ENCODE measurements at places on chromosomes 16 and 17. TPM values are rescaled to one million over a fixed set of nuclear protein-coding genes. Genes with fewer than 3 reads are reported as not detected.
A peak's percentile ranks its signal among the peaks of the same experiment; 100 is the strongest.

The GPR179 gene
- total RNA-seq = 0.05 TPM

The CCL16 gene
- total RNA-seq = not detected

The CDH1 gene
- 783 TPM for total RNA-seq

The USP36 gene
- 103 TPM for total RNA-seq

The TM4SF5 gene
- total RNA-seq = 9.9 TPM

DNA sequence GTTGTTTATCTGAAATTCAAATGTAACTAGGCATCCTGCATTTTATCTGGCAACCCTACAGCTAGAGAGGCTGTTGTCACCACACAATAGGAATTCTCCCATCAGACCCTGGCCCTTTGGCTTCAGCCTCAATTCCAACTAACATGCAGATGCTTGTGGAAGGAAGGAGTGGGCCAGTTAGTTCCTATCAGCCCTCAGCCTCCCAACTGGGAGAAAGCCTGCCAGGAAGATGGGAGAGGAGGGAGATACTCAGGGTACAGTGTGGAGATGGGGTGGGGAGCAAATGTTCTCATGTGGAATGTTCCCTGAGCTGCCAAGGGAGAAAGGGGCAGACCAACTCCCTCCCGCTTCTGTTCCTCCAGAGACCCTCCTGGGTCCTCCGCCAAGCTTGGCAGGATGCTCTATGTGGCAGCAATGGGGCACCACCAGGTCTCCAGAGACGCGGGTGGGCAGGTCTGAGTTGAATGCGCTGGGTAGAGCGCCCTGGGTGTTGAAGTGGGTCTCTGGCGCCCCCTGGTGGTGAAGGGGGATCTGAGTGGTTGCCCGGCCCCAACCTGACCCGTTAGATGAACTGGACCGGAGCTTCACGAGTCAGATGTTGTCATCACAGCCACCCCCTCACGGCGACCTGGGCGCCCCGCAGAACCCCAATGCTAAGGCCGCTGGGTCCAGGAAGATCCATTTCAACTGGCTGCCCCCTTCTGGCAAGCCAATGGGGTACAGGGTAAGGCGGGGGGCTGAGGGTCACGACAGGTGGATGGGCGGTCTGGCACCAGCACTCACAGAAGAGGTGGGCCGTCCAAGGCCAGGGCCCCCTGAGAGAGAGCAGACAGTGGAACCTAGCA is 15.2 kb downstream of the GALK1 start:
- DNase-seq = peak; percentile 88

GRCh38 chr17:63496663-63497400 is 20.0 kb downstream of the ACE start:
- DNase-seq = no peak

GRCh38 chr17:72749119-72749572 is 343.3 kb downstream of the SLC39A11 start:
- DNase-seq = peak; percentile 16

GRCh38 chr16:4676831-4677230 is 16.5 kb upstream of the NUDT16L1 start:
- DNase-seq = no peak

DNA sequence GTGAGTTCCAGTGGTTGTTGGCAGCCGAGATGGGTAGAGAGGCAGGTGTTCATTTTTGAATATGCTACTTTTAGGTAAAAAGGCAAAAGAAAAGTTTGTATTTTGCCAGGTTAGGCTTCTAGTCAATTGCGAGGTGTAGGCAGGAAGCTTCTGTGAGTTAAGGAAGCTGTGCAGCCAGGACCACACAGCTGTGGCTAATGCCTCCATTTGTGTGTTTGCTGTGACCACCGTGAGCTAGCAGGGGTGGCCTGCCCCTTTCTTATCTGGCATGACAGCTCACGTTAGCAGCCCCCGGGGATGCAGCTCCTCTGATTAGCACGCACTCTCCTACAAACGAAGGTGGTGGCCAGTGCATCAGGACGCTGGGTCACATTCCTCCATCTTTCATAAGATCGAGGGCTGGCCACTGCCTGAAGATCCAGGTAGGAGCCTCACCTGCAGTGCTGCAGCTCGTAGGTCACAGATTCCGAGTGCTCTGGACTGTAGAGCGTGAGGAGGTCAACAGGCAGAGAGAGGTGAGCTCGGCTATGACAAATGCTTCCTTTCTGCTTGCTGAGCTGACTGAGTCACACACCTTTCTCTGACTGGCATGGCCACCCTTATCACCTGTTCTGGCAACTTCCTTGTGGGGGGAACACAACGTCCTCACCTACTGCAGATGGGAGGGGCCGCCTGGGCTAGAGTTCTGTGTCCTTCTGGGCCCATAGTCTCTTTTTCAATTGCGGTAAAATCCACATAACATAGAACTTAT is 244.4 kb downstream of the HS3ST3B1 start:
- DNase-seq = no peak

DNA sequence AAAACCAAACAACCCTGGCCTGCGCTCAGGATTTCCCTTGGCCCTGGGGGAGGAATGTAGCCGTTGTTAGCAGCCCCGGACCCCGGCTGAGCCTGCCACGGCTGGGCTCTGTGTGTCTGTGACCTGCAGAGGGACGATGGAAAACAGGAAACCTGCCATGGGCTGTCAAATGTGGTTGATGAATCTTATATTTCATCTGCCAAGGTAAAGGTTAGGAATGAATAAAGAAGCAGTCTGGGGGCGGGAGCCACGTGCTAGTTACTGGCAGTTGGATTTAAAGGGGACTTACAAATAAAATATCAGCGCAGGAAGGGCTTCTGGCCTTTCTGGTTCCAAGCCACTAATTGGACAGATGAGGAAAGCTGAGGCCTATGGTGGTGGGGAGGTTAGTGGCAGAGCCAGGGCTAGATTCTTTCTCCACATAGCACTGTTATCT is at the start of gene KRT23:
Gene KRT23 (minus strand): TSS at position 263 of the 436 bp plus-strand sequence. CDS start 1,043 bp downstream, outside the sequence.
- no peak for DNase-seq

DNA sequence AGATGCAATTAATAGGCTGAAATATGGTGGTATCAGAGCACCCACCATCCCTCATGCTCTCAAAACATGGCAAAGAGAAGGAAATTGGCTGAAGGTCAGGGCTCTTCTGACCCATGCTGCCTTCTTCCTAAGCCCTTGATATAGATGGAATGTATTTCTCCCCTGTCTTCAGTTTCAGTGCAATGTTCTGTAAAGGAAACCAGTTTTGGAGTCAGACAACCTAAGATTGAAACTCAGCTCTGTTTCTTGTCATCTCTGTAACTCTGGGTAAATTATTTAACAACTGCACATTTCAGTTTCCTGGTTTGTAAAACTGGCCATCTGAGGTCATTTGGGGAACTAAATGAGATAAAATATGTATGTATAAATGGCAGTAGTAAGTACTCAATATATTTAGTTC is 243.9 kb downstream of the CA10 start:
- no peak for DNase-seq

DNA sequence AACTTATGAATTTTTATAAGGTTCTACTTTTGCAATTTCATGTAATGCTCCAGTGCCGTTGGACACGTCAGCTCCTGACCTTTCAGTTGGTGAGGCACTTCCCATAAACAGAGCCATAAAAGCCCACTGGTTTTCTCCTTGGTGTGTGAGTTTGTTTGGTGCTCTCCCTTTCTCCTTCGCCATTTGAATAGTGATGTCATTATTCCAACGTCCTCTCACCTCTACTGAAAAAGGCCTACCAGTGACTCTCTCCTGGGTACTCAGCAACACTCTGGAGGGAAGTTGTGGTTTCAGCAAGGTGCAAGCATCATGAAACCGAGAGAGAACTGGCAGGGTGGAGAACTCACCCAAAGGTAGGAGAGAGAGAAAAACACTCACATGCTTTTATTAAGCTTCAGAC is 29.6 kb upstream of the HNF1B start:
- DNase-seq = no peak

GRCh38 chr16:78576941-78577340 is 477.5 kb downstream of the WWOX start:
- no peak for DNase-seq

GRCh38 chr16:2231016-2231931 is 5.0 kb upstream of the DNASE1L2 start:
- no peak for DNase-seq

GRCh38 chr17:8557176-8557806 is 73.2 kb downstream of the MYH10 start:
- no peak for DNase-seq

Data from Caco-2 (cell line).